ENCODE measurements at places on chromosomes 3 and 15.

- no peaks in the 10 kb centered on the region for H3K36me3 ChIP-seq
- H3K27me3 ChIP-seq = no peaks in the 10 kb centered on the region
- DNase-seq = no peak
- H3K4me1 ChIP-seq = peaks cover 33% of the 10 kb centered on the region
- no peak overlapping the region for H3K27ac ChIP-seq
Observed at GRCh38 chr15:85036716-85037115, 55.1 kb downstream of the PDE8A start.

- no peak overlapping the region for H3K4me3 ChIP-seq
- peaks cover 5% of the 10 kb centered on the region for H3K27me3 ChIP-seq
- H3K36me3 ChIP-seq = no peaks in the 10 kb centered on the region
Observed at GRCh38 chr3:192887701-192888100, 30.0 kb downstream of the MB21D2 start.

GRCh38 chr3:171315101-171315500, 145.1 kb downstream of the TNIK start:
- no peaks in the 10 kb centered on the region for H3K4me1 ChIP-seq
- H3K27me3 ChIP-seq = no peaks in the 10 kb centered on the region
- H3K36me3 ChIP-seq = no peaks in the 10 kb centered on the region

GRCh38 chr3:177212278-177212610, 15.0 kb upstream of the TBL1XR1 start:
- no peak overlapping the region for H3K4me3 ChIP-seq
- H3K27me3 ChIP-seq = no peaks in the 10 kb centered on the region
- no peaks in the 10 kb centered on the region for H3K36me3 ChIP-seq
- DNase-seq = no peak

- peaks cover 15% of the 10 kb centered on the region for H3K4me1 ChIP-seq
- no peak overlapping the region for H3K4me3 ChIP-seq
- DNase-seq = no peak
- no peaks in the 10 kb centered on the region for H3K36me3 ChIP-seq
- H3K27me3 ChIP-seq = peaks cover 12% of the 10 kb centered on the region
Observed at GRCh38 chr3:194308601-194309449, 42.3 kb downstream of the CPN2 start.

GRCh38 chr3:99645277-99646106, 7.1 kb downstream of the COL8A1 start:
- DNase-seq = no peak
- no peak overlapping the region for H3K4me3 ChIP-seq
- H3K36me3 ChIP-seq = no peaks in the 10 kb centered on the region
- H3K27ac ChIP-seq = no peak overlapping the region

Data from activated B cell treated with CpG ODN at 0.5 μM for 24 hours (primary cell).